ENCODE measurements at places on chromosomes 3 and 15.
A peak's percentile ranks its signal among the peaks of the same experiment; 100 is the strongest.

GRCh38 chr3:139006051-139006716 lies at the start of gene PRR23A:
TSS of gene PRR23A (minus strand) at chr3:139006268. CDS start at chr3:139006268, 0 bp downstream.
- no peak for DNase-seq

GRCh38 chr15:91223863-91224262 lies 123.8 kb downstream of the SV2B start:
- DNase-seq = no peak

- no peak for DNase-seq
Observed at GRCh38 chr3:42745776-42746454, 27.1 kb downstream of the CCDC13 start.

- peak; percentile 87 for DNase-seq
Observed at GRCh38 chr15:41661518-41662225, 1.5 kb downstream of the MGA start.

- peak; percentile 63 for DNase-seq
Observed at GRCh38 chr15:88982304-88982945, 69.2 kb upstream of the MFGE8 start.

GRCh38 chr15:49135342-49135857 lies 20.0 kb downstream of the COPS2 start:
- no peak for DNase-seq

All from right hindlimb (tissue), 1 donor.